ENCODE measurements at places on chromosomes 12 and 14.

- no peak for DNase-seq
These were observed 1165.1 kb downstream of the SLC16A7 start for GRCh38 chr12:60760965-60761364.

GRCh38 chr12:92810370-92810769 is 107.6 kb downstream of the PLEKHG7 start:
- no peak for DNase-seq

DNA sequence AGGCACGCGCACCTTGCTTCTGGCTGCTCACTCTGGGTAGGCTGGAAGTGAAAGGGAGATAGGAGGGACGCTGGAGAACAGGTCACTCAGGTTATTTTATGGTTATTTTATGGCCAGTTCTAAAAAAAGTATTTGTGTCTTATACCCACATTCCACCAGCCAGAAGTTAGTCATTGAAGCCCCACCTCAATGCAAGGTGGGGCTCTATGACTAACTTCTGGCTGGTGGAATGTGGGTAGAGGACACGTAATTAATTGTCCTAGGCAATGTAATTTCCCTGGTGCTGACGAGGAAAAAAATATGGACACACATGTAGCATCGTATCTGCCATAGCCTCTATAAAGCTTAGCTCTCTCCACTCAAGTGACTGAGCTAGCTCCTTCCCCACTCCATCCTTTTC is 104.9 kb downstream of the PDZRN4 start:
- DNase-seq: no peak

DNA sequence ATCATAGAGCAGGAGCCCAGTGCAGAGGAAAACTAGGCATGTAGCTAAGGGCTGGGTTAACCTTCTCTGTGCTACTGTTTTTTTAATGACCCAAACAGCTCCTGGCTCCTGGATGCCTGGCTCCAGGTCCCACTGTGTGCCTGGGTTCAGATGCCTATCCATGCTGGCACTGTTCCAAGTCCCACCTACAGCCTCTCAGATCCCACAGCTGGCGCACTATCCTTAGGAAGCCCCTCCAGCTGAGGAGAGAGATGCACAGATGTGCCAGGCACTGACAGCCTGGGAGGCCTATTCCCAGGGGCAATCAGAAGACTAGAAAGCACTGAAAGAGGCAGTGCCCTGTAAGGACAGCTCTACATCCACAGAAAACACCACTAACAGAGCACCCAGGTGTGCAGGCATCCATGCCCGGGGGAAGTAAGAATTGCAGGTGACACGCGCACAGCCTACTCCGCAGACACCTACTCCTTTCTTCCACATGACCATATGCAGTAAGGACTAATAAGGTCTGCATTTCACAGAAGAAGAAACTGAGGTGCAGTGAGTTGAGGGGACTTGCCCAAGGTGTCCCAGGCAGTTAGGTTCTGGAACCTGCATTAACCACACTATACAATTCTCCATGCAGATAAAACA is 51.2 kb downstream of the PITPNM2 start:
- no peak for DNase-seq

DNA sequence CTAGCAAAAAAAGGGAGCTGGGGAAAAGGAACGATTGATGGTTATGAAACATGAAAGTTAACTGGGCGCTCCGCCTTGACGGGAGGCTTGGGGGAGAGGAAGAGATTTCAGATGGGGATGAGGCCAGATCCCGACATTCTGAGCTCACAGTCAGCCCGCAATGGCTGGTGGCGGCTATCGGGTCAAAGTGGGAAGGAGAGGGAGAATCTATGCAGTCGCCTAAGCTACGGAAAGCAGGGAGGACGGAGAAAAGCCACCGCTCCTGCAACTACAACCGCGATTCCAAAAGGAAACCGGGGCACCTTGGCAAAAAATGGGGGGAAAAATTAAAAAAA is 502 bp downstream of the MPHOSPH9 start:
- DNase-seq: no peak

GRCh38 chr14:69580009-69580577 is 5.4 kb upstream of the CCDC177 start:
- DNase-seq: peak; percentile 18

DNA sequence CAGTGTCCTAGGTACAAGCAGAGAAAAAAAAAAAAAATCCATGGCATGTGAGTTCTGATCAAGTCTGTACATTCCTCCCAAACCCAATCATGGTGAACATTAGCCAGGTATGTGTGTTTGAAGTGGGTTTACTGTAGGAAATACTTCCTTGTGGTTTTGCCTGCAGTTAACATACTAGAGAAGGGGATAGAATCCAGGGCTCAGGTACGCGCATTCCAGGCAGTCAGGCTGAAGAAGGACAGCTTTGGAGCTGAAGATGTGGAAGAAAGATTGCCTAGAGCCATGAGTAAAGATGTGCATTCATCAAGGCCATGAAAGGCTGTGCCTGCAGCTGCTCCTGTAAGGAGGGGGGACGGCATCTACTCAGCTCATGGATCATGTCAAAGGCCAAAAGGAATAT is 88.2 kb upstream of the NTF3 start:
- DNase-seq: no peak

GRCh38 chr14:55130196-55130550 is 1.1 kb downstream of the LGALS3 start:
- no peak for DNase-seq

DNA sequence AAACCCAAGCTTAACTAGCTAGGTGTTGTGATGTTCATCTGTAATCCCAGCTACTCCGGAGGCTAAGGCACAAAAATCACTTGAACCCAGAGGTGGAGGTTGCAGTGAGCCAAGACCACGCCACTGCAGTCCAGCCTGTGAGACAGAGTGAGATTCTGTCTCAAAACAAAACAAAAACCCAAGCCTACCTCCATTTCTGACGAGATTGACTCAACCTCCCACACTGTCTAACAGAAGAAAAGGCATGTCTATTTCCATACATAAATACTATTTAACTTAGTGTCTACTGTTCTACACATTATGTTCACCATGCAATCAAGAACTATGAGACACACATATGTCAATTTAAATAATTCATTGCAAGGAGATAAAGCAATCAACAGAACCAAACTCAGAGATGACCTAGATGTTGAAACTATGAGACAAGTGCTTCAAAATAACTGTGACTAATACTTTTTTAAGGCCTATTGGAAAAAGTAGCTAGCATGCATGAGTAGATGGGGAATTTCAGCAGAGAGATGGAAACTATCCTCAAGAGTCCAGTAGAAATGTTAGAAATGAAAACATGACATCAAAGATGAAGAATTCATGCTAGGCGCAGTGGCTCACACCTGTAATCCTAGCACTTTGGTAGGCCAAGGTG is 75.9 kb upstream of the DHRS4 start:
- no peak for DNase-seq

GRCh38 chr12:117836999-117837736 is 131.6 kb downstream of the KSR2 start:
- peak; percentile 86 for DNase-seq

DNA sequence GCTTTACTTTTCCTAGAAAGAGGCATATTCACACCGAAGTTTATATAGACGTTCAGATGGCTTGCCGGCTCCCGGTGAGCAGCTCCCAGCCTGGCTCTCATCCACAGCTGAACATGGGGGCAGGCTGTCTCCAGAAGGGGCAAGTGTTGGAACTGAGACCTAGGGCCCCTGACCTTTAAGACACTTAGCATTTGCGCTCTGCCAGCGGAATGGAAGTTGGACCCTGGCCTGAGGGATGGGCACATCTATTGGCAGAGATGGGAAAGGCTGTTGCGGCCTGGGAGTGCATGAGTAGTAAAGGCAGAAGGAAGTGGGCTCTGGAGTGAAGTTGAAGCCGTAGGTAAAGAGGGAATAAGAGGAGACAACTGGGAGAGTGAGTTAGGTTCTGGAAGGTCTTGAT is 54.2 kb upstream of the TSPAN9 start:
- DNase-seq: no peak

GRCh38 chr12:132275110-132275531 is 54.3 kb downstream of the GALNT9 start:
- peak; percentile 89 for DNase-seq

DNA sequence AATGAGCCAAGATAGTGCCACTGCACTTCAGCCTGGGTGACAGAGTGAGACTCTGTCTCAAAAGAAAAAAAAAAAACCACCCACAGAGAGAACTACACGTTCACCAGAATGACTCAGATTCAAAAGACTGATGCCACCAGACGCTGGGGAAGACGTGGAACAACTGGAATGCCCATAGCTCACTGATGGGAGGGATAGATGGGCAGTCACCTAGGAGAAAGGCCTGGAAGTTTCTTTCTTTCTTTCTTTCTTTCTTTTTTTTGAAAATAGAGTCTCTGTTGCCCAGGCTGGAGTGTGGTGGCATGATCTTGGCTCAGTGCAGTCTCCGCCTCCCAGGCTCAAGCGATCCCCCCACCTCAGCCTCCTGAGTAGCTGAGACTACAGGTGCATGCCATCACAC is 10.0 kb upstream of the KLC1 start:
- no peak for DNase-seq

GRCh38 chr12:19783547-19784444 is 344.5 kb downstream of the AEBP2 start:
- DNase-seq: peak; percentile 67

DNA sequence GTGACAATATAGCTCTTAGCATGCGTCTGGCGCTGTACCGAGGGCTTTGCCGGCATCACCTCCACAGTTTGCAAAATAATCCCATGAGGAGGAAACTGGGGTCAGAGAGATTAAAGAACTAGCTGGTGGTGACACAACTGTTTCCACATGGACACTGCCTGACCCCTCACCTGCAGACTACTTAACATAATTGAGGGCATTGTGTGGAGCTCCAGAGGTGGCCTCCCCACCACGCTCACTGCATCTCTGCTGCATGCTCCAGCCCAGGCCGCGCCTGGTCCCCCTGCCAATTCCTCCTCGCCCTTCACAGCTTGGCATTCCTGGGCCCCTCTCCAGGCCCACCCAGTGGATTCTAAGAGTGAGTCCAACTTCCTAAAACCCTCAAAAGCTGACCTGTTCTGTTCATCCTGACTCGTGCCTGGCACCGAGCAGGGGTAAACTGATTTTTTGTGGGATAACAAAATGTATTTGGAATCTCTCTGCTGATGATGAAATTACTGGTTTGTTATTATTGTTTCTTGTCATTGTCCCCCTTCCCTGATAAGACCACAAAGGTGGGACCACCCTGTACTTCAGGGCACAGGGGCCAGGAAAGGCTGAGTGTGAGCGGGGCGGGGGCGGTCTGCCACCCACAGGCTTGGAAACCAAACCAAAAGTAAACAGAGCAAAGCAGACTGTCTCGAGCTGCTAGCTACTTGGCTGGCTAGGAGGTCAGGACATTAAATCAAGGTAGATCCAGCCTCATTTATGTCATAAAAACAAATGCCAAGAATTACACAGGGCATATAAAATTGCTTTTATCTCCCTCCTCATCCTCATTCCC is 40.6 kb downstream of the CHGA start:
- DNase-seq: peak; percentile 39

DNA sequence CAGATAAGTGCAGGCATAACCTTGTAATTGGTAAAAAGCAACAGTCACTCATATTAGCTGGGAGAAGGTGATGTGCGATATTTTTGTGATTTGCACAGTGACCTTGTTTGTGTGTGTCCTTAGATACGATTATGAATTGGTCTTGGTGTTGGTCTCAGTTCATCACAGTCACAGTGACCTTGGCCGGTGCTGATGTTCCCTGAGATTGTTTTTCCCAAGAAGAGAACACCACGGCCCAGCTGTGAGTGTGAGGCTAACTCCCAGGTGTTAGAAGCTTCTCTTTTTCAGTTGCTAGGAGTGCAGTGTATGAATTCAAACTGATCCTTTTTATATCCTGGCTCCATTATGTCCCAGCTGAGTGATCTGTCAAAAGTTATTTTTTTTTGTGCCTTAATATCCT is 46.2 kb downstream of the TRHDE start:
- DNase-seq: no peak

- no peak for DNase-seq
These were observed 339.1 kb downstream of the RAD51B start for GRCh38 chr14:68158640-68159039.

- DNase-seq: no peak
These were observed 177.6 kb downstream of the RIMBP2 start for GRCh38 chr12:130538343-130539095.

GRCh38 chr14:22088614-22089342 is 415.2 kb upstream of the OR4E1 start:
- DNase-seq: no peak

DNA sequence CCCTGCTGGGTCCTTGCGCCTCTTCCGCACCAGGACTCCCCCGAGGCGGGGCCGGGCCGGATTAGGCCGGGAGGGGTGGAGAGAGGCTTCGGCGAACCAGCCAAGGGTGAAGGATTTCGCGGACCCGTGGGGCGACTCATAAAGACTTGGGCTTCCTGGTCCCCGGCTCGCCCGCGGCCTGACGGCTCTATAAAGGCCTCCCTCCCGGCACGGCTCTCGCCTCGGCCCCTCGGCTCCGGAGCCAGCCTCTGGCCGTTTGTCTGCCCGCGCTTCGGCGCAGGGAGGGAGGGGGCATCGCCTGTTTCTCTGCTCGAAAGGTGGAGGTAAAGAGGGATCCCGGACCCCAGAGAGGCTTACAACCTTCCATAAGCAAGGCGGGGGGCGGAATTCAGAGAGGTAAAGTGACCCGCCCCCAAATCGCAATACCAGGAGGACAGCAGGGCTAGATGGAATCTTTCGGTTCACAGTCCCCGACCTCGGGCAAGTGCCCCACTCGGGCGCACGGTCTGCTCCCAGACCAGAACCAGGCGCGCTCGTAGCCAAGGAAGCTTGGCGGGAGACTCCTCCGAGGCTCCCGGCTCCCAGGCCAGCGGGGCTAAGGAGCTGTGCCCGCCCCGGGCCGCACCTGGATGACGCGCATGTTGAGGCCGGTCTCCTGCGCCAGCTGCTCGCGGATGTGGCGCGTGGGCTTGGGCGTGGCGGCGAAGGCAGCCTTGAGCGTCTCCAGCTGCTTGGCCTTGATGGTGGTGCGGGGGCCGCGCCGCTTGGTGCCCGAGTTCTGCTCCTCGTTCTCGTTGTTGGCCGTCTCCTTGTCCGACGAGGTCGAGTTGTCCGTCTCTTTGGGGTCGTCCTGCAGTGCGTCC is 3.9 kb downstream of the LHX5 start:
- peak; percentile 70 for DNase-seq

DNA sequence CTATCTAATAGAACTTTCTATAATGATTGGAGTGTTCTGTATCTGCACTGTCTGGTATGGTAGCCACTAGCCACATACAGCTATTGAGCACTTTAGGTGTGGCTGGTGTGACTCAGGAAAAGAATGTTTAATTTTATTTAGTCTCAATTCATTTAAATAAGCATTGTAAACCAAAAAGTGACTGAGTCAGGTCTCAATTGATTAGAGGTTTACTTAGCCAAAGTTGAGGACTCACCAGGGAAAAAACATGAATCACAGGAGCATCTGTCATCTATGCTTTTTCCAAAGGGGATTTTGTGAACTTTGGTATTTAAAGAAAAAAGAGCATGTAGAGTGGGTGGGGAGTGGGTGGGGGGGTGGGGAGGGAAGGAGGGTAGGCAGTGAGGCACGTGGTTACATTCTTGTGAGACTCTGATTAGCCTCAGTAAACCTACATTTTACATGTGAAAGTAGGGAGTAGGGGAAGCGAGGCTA is 473.1 kb downstream of the ATP23 start:
- no peak for DNase-seq

All from kidney (tissue), 22 donors.